ENCODE measurements at places on chromosomes 4 and X.

DNA sequence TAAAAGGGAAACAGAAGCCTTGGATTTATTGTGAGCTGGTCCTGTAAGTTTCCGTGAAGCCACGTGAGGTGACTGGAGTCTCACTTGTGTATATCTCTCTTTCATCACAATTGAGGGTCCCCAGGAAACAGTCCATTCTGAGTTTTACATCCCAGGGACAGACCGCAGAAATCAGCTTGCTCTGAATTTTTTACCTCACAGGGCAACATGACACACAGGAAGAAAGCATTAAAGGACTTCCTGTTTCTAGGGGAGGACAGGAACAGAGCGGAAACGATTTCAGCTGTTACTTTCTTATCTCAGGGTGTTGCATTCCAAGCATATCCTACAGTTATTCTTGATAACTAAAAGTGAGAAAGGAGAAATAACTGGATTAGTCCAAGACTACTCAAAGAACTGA is 553.5 kb downstream of the TRAM1L1 start:
- DNase-seq = no peak

DNA sequence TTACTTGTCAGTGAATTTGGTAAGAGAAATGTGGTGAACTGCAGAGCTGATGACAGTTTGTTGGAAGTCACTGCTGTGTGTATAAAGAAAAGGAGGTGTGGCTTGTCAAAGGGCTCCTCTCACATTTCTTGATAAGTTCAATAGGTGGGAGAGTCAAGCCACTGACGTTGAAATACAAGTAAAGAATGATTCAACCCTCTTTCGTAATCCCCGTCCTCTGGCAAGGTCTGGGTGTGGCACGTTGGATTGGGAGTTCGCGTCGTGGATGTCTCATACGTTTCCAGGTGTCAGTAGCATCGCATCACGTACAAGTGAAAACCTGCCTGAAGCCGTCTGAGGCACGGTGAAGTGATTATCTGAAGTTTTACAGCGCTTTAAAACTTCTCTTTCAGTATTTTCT is 76.4 kb downstream of the EGF start:
- peak; percentile 100 for DNase-seq

DNA sequence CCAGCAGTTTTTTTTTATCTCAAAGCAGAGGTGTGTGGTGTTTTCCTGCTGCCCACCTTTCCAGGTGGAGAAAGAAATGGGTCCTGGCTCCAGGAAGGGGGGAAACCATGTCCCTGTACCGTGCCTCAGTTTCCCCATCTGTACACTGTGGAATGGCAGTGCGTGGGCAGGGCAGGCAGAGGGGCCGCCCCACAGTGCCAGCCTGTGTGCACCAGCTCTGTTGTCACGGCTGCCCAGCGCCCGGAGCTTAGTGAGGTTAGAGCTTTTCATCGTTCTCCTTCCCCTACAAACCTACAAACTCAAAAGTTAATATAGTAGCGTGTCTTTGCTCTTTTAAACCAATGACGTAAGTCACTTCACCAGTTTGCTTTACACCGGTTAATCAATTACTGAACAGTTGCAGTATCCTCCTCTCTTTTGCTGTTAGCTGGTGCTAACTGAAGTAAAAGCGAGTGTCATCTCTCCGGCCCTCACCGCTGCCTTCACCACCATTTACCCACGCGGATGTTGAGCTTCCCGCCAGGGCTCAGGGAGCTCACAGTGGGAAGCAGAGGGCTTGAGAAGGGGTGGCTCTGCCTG is 114.8 kb upstream of the ADRA2C start:
- DNase-seq = no peak

DNA sequence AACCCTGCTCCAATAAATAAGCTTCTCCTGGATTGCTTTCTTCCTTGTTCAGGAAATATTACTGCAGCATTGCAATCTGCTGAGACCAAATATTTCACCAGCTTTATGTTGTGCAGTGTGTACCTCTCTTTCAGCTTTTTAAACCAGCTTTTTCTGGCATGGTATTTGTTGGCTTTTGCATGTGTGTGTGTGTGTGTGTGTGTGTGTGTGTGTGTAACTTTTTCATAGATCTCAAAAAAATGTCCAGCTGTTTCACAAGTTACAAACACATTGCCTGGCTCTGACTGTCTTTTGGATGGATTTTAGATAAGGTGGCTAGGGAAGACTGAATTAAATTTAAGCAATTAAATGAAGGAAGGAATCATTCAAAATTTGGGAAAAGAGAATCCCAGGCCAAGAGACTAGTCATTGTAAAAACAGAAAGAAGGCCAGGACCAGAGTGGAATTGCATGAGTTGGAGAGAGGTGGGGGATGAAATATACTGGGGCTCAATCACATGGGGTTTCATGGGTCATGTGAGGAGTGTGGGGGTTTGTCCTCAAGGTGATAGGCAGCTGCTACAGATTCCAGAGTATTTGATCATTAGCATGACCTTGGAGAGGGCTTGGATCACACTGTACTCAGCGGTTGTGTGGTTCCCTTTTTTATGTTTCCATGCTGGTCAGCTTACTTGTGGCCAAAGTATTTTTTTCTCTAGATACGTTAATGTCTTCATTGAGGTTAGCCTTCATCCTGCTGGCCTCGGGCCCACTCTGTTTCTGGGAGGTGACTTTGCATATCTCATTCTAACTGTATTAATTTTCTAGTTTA is 357.7 kb upstream of the BOD1L1 start:
- no peak for DNase-seq

DNA sequence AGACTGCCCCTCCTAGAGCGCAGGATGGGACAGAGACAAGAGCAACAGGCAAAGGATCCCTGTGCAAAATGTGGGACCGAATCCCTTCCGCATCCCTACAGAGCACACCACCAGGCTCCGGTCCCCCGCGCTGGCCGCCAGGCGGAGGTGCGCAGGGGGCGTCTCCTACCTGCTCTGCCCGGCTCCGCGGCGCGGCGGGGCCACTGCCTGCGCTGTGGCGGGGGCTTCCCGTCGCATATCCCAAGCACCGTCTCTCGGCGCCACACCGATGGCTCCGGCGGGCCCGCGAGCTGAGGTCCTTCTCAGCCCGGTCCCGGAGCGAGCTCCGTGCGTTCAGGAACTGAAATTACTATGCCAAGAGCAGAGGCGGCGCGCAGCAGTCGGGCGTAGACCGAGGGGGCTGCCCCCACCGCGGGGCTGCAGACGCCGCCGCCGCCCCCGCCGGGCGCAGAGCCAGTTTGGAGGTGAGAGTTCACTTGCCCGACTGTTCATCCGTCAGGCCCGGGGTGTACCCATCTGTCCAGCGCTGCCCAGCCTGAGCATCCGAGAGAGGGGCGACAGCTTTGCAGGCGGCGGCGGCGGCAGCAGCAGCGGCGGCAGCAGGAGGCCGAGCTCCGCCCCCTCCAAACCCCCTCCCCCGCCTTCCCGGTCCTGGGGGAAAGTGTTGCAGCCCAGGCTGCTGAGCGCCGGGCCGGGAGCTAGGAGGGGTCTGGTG is at the start of gene GPRIN3:
GPRIN3 (minus strand) TSS at position 355 of the 715 bp plus-strand sequence. CDS start 57,690 bp downstream, outside the sequence.
- peak; percentile 21 for DNase-seq

GRCh38 chr4:151043803-151044515 is 28.9 kb upstream of the LRBA start:
- DNase-seq = peak; percentile 30

GRCh38 chr4:10175626-10176025 is 59.0 kb upstream of the WDR1 start:
- DNase-seq = no peak

GRCh38 chr4:111639876-111640275 is 505.4 kb upstream of the FAM241A start:
- peak; percentile 78 for DNase-seq

GRCh38 chr4:87068583-87069021 is 133.8 kb downstream of the AFF1 start:
- no peak for DNase-seq

- no peak for DNase-seq
These were observed 91.5 kb downstream of the PPP2R2C start for GRCh38 chr4:6380746-6381410.

DNA sequence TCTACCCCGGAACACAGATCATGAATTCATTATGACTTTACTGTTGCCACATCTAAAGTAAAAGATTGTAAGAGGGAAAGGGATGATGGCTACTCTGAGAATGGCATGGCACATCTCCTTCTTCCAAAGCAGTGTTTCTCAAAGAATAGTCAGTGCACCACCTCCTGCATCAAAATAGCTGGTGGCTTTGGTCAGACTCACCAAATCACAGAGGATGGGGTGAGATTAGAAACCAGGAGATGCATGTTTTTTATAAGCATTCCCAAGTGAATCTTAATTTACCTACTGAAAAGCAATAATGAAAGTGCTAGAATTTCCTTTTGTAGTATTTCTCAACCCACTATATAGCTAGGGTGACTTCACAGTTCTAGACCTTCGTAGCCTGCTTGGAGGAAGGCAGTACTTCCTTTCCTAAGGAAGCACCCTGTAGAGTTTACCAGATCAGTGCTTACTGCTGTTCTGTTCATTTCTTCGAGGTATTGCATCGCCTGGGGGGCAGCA is 340.8 kb upstream of the KLF3 start:
- no peak for DNase-seq

DNA sequence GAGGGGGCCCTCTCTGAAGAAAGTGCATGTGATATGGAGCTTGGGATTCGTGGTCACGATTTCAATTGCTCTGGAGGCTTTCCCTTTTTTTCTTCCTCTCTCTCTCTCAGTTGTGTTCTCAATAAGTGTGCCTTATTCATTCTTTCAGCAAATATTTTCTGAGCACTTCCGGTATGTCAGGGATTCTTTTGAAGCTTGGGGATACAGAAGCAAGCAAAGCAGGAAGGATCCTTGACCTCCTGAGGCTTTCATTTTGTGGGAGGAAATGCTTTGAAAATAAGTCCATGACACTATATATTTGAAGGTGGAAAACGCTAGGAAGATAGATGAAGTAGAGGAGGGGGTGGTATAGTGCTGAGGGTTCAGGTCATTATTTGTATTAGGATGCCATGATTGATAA is 12.6 kb upstream of the GABRE start:
- DNase-seq = no peak

GRCh38 chrX:49840679-49841078 is 11.6 kb downstream of the PAGE4 start:
- DNase-seq = peak; percentile 57

GRCh38 chrX:141220342-141221008 is 21.8 kb downstream of the SPANXC start:
- peak; percentile 66 for DNase-seq

DNA sequence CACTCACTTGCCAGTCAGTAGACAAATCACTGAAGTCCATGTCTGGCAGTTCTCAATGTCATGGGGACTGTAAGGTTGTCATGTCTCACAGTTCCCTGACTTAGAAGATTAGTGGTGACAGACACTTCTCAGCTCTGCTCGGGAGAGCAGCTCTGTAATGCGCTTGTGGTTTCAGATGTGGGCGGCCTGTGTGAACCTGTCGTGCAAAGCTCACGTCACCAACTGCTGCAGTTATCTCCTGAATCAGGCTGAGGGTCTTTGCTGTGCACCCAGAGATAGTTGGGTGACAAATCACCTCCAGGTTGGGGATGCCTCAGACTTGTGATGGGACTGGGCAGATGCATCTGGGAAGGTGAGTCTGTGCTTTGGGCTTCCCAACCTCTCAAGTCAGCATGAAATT is at the start of gene IL9R:
IL9R (plus strand) TSS at position 261 of the 400 bp plus-strand sequence; CDS start at position 325, 64 bp downstream.
- DNase-seq = no peak
